ENCODE measurements at places on chromosomes 7 and 10.

DNA sequence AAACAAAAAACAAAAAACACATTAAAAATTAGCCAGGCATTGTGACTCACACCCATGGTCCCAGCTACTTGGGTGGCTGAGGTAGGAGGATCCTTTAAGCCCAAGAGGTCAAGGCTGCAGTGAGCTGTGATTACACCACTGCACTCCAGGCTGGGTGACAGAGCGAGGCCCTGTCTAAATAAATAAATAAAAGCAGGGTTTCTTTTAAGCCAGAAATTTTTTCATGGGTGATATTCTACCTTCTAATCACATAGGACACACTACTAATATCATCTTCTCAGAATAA, 14.2 kb upstream of the SVIL start:
- no peak for DNase-seq

- DNase-seq = no peak
Measured at GRCh38 chr10:22315455-22316285, 518 bp upstream of the COMMD3 start.

GRCh38 chr7:133941496-133941895, 185.6 kb upstream of the LRGUK start:
- DNase-seq = no peak

DNA sequence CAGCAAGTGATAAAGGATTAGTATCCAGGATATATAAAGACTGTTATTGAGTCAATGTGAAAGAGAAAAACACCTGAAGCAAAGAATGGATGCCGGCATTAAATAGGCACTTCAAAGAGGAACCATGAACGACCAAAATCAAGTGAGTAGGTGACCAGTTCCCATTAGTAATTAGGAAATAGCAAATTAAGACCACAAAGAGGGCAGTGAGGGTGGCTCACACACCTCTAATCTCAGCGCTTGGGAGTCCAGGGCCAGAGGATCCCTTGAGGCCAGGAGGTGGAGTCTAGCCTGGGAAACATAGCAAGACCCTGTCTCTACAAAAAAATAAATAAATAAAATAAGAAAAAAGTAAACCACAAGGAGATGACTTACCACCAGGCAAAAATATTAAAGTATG, 1.5 kb upstream of the ANTXRL start:
- peak; percentile 8 for DNase-seq

- no peak for DNase-seq
Measured at GRCh38 chr7:80014511-80014910, 120.1 kb upstream of the GNAI1 start.

GRCh38 chr7:156777364-156778069, 115.5 kb downstream of the LMBR1 start:
- no peak for DNase-seq

DNA sequence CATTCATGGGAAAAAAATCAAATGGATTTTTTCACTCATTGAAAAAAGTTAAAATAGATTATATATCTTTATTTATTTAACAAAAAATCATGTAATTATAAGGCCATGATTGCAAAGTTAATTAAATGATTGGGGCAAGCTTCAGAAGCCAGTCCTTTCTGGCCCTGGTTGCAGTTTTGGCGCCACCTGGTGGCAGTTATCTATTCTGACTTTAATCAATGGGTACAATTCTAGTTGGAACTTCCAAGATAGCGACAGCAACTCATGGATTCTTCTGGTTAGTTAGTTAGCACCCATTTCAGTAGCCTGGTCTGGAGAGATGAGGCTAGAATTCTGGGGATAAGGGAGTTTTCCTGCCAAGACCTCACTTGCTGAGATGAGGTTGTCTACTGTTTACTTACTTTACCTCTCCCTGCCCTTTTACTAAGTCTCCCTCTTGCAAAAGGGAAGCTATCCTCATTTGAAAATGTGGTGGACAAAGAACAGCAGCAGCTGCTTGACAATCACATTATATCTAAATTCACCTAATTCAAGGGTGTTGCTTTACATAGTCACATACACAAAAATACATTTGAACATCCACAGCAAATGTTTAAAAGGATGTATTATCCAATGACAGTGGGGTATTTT, 42.3 kb downstream of the NOC3L start:
- DNase-seq = peak; percentile 65

DNA sequence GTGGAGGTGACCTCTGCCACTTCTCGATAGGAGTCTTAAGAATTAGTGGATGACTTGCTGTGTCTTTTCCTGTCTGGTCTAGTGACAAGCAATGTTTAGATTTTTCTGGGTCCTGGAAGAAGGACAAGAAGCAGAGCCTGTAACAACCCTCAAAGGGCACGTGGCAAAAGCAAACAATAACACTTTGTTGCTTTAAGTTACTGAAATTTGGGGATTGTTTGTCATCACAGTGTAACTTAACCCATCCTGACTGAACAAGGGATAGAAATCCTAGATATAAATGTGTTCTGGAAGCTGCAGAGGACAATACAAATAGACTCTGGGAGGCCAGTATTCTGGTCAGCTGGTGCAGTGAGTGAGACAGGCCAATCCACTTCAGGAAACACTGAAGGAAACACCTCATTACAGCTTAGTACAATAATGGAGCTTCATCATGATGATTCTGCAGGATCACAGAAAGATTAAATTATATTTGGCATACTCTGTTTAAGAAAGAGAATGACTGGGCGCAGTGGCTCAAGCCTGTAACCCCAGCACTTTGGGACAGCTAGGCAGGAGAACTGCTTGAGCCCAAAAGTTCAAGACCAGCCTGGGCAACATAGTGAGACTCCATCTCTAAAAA, 23.3 kb downstream of the ENKUR start:
- DNase-seq = no peak

DNA sequence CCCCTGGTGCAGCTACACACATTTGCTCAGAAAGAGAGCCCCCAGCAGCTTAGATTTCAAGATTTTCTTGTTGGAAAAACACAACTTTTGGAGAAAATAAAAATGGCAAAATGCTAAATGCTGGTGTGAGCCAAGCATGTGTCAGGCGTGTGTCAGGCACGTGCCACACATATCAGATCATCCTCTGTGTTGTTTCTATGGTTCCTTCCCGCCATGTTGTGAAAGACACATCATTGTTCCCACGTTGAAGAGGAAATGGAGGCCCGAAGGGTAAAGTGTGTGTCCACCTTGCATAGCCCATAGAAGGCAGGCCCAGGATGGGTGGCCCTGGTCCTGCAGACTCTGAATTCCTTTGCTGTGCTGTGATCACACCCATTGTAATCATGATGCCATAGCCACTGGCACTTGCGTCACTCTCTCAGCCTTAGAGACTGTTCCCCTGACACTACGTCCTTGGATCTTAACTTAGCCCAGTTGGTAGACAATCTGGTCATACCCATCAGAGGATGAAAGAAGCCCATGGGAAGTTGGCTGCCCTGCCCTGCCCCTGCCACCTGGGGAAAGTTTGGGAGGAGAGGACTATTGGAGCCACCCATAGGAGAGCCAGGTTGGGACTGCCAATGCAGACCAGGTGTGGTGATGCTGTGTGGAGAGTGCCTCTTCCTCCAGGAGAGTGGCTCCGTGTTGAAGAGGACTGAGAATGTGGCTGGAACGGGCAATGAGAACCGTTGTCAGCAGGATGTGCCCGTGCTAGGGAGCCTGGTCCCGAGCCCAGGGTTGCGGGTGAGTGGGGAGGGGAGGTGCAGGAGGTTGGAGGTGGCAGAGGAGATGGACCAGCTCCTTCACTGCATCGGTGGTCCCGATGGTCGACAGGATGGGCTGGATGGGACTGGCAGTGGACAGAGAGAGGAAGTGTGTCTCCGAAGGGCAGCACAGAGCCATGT, 65.6 kb upstream of the IGFBP3 start:
- DNase-seq = no peak

- no peak for DNase-seq
Measured at GRCh38 chr7:75599244-75599781, 107.2 kb downstream of the SPDYE5 start.

DNA sequence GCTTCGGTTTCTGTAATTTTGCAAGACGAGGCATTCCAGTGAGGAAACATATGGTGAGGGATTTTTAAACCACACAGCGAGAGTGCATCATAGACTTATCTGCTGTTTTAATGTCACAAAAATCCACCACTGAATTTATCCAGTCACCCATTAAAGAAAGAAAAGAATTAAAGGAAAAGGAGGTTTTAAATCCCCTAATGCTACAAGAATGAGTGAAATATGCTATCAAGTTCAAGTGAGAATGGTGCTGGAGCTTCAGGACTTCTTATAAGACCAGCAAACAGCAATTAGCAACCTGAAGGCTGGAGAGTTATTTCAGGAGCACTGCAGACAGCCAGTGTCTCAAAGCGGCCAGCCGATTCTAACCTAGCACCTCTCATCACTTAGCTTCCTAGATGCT, 439.1 kb upstream of the MGMT start:
- DNase-seq = no peak

- DNase-seq = no peak
Measured at GRCh38 chr7:27677912-27678612, 15.4 kb upstream of the HIBADH start.

GRCh38 chr10:123964953-123965352, 73.3 kb upstream of the CPXM2 start:
- DNase-seq = no peak

DNA sequence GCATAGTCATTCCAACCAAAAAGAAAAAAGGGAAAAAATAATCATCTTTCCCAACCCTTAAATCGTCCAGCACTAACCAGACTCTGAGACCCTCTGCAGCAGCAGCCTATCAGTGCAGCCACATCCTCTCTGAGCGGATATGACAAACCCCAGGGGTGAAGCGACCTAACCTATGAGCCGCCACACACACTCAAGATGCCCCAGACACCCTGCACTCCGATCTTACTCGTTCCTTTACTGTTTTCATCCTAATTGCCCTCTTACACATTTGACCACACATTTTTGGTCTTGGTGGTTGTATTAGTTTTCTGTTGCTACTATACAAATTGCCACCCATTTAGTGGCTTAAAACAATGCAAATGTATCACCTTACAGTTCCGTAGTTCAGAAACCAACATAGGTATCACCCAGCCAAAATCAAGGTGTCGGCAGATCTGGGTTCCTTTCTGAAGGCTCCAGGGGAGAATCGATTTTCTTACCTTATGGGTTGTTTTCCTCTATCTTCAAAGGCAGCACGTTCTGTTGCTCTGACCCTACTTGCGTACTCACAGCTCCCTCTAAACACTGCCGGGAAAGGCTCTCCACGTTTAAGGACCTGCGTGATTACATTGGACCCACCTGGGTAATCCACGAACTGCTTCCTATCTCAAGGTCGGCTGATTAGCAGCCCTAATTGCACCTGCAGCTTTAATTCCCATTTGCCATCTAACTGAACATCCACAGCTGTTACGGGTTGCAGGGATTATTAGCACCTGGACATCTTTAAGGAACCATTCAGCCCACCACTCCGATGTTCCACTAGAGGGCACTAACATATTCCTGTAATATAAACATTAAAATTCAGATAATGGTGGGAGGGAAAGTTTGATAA, 37.3 kb upstream of the PRSS1 start:
- peak; percentile 42 for DNase-seq

All from WERI-Rb-1 (cell line).